SW 1271 (cell line): ENCODE measurements at places on chromosomes 3 and 15.
A peak's percentile ranks its signal among the peaks of the same experiment; 100 is the strongest.

DNA sequence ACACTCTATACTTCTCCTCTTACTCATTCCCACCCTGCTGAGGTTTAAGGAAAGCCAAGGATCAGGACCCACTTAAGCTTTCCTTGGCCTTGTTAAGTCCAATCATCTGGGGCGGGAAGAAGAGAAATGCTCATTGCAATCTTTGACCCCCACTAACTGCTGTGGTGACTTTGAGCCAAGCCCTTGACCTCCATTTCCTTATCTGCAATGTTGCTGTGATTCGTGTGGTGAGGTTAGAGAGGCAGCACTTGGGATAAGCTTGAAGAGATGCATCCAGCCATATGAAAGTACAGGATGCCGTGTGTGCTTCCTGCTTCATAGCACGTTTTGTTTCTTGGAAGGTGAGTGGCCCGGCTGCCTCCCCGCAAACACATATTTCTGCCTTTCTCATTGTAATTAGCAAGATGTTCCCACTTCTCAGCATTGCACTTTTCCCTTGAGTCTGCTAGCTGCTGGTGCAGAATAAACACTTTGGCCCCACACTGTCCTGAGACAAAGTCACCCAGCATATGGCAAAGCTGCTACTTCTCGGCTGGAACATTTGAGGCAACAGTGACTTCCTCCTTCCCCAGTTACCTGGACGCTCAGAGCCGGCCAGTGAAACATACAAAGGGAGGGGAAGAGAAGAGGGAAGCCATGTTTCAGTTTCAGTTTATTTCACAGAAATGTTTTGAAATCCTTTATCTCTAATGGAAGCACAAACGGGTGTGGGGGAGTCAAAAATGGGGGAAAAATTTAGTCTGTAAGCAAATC lies 10.5 kb upstream of the NUDT16 start:
- no peak for DNase-seq

DNA sequence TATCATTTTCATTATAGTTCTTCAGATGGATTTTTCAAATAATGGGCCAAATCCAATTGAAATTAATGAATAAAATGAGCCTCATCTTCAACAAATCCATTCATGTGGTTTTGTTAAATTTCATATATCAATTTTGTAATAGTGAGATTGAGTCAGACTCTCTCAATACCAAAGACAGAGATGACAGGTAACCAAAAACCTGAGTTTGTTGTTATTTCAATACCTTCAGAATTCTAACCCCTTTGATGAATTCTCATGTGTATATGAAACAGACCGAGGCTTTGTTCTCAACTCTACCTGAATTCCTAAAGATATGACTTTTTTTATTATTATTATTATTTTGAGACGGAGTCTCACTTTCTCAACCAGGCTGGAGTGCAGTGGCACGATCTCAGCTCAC lies 92.8 kb downstream of the FOXP1 start:
- DNase-seq, result no peak

- no peak for DNase-seq
These were observed 7.3 kb upstream of the CACNA1D start for GRCh38 chr3:53486961-53487654.

- DNase-seq, result no peak
These were observed 70.7 kb downstream of the DCLK3 start for GRCh38 chr3:36693670-36694069.

DNA sequence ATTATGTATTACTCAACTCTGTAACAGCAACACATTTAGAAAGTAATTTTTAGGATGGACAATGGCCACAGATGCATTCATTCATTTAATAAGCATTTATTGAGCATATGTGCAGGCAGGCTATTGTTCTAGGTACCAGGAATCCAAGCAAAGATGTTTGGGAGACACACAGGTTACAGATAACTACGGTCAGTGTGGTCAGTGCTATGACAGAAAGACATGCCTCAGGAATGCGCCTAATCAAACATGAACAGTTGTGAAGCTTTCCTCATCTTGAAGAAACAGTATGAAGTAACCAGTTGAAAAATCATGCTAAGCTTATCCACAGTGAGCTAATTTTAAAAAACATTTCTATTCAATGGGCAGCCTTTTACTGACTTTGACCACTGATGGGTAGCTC lies 155.4 kb upstream of the CCDC54 start:
- peak; percentile 37 for DNase-seq

- DNase-seq, result no peak
These were observed 815 bp downstream of the SPINT1 start for GRCh38 chr15:40844696-40845030.

GRCh38 chr3:21682206-21682605 lies 68.8 kb downstream of the ZNF385D start:
- no peak for DNase-seq

DNA sequence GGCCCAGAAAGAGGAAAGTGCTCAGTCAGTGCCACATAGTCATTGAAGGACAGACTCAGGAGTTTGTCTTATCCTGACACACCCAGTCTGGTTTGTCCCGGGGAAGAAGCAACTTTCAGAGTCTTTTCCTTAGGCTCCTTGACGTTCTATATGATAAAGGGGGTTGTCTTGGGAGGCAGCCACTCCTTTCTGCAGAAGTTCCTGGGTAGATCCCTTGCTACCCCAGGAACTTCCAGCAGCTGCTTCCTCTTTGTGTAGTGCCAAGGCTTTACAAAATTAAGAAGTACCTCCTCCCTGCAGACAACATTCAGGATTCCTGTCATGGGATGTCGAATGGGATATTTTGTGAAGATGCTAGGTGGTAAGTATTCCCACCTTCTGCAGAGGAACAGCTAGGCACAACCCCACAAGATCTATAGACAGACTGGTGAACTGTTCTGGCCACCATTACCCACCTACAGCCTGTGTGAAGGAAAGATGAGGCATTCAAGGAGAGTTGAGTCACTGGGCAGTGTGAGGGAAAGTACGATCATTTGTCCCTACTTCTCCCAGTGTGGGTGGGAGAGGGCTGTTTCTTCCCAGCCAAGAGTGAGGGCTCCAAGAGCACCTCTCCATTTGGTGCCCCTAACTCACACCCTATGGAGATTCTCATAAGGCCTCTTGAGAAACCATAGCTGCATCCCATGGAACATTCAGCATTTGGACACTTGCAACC lies 11.3 kb downstream of the TMEM266 start:
- no peak for DNase-seq

DNA sequence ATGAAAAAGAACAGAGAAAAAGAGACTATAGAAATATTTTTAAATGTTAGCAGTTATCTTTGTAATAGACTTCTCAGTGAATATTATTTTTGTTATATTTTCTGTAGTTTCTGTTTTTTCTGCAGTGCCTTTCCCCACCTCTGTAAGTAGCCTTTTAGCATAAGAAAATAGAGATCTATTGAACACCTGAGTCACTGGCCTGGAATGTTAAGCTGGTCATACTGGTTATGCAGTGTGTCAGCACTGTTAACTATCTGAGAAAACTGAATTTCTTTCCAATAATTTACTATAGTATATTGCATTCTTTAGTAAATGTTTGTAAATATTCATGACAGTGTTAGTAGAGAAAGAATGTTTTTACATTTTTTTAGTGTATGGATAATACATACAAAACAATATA lies 79.8 kb downstream of the NECTIN3 start:
- DNase-seq, result peak; percentile 31

GRCh38 chr3:60277361-60277800 lies 973.9 kb downstream of the FHIT start:
- no peak for DNase-seq

DNA sequence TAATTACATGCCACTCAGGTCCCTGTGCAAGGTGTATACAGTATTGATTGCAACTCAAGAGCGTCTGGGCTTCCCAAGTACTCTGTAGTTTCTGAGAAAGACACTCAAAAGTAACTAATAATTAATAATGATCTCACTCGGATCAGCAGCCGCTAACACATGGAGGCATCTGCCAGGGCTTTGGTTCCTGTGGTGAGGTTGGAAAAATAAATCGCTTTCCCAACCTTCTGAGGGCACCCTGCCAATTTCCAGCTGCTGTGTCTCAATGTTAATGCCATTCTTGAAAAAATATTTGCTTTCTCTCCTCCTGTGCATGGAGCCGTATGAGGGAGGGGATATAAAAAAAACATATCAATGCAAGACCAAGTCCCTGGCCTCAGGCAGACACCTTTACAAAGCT lies 116.5 kb upstream of the SLC2A2 start:
- DNase-seq, result no peak

GRCh38 chr15:38085114-38085513 lies 150.7 kb downstream of the TMCO5A start:
- no peak for DNase-seq

DNA sequence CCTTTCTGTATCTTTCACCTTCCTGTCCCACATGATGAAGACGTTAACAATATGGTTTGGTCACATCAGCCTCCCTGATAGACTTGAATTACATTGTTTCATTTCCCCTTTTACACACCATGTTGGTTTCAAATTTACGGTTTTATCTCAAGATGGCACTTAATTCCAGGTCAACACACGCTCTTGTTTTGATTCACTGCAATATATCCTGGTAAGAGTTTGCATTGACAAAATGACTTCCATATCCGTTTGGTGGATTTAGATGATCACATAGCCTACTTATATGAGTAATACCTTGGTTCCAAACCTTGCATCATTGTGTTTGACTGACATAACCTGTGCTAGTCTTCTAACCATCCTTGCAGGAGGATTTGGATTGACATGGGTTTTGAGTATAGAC lies 499.4 kb downstream of the ROBO1 start:
- DNase-seq, result no peak

- DNase-seq, result no peak
These were observed 90.2 kb upstream of the CHD2 start for GRCh38 chr15:92809880-92810361.

GRCh38 chr15:40845511-40846284 lies 1.9 kb downstream of the SPINT1 start:
- DNase-seq, result no peak
